ENCODE measurements at places on chromosomes 13 and 19.

- no peak for DNase-seq
These were observed 12.5 kb downstream of the MEIS3 start for GRCh38 chr19:47406711-47407416.

GRCh38 chr13:95530178-95530577, 22.3 kb upstream of the CLDN10 start:
- DNase-seq: no peak

GRCh38 chr13:29105779-29106178, 285.6 kb downstream of the MTUS2 start:
- no peak for DNase-seq

DNA sequence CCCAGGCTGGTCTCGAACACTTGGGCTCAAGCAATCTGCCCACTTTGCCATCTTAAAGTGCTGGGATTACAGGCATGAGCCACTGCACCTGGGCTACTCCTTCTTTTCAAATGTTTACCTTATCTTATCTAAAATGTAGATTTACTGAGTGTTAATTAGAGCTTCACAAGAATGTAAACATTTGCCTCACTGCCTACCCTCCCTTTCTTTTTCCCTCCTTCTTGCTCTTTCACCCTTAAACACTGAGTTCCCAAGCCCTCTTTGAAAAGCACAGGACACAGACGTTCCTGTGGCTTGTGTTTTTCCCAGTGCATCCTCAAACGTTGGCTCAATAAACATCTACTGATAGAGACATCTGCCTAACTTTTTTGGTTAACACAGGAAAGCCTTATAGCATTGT, 32.7 kb upstream of the CYSLTR2 start:
- no peak for DNase-seq

DNA sequence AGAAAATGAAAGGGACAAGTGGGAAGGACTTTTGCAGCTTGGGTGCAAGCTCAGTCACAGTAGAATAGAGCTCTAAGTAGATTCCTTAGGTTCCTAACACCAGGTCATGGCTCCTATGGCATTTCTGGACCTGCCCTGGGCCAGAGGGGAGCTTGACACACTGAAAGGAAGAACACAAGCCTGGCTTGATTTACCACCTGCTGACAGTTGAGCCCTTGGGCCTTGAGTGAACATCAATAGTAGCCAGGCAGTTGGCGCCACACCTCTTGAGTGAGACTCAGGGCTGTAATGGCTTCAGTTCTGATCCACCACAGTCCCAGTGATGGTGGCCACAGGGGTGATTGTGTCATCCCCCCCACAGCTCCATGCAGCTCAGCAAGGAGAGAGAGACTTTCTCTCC, 221.9 kb upstream of the PCDH17 start:
- DNase-seq: no peak

DNA sequence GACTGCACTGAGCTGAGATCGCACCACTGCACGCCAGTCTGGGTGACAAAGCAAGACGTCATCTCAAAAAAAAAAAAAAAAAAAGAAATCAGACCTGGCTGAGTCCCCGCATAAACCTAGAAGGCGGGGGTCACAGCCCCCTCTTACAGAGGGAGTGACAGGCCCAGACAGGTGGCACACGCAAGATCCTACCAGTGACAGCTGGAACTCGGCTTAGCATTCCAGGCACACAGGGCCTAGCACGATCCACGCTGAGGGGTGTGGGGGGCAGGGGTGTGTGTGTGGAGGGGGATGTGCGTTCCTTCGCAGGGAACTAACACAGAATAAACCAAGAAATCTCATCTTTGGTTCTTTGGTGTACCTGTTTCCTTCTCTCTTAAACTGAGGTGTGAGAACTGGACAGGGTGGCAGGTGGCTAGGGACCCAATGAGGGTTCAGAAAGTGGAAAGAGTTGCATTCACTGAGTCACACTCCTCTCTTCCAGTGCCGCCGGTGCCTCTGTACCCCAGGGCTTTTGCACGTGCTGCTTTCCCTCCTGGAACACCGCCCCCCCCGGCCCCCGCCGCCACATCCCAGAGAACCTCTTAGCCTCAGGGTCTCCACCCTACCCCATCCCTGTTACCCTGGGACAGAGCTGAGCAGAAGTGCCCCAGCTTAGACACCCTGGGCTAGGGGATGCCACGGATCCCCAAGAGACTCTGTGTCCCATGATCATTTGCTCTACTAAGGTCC, 5.0 kb downstream of the SGTA start:
- no peak for DNase-seq

DNA sequence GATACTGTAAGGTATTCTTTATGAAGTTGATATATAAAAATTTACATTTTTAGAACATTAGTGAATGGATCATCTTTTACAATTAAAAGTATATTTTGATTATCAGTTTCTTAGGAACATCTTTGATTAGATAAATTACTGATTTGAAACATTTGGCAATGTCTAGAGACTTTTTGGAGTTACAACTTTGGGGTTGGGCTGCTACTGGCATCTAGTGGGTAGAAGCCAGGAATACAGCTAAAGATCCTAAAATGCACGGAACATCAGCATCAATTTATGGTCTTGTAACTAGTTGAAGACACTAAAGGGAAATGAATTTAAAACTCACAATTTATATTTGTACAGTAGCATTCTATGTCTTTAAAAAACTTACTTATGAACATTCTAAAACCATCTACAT, 19.9 kb downstream of the POMP start:
- no peak for DNase-seq

GRCh38 chr19:28948026-28948425, 264.9 kb downstream of the UQCRFS1 start:
- DNase-seq: no peak

DNA sequence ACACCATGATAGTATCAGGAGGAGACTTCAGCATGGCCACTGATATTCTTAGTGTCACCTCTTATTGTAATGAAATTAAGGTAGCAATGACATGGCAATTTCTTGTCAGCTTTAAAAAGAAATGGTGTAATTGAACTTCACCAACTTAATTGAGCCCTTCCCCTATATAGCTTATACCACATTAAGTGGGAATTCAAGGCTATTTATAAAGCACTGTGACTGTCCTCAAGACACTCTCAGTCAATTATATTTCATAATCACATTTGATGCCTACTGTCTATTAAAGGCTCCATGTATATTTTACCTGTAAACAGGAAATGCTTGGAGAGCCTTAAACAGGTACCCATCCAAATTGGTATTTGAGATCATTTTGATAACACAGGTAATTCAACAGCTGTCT, 28.3 kb downstream of the KLF12 start:
- no peak for DNase-seq

DNA sequence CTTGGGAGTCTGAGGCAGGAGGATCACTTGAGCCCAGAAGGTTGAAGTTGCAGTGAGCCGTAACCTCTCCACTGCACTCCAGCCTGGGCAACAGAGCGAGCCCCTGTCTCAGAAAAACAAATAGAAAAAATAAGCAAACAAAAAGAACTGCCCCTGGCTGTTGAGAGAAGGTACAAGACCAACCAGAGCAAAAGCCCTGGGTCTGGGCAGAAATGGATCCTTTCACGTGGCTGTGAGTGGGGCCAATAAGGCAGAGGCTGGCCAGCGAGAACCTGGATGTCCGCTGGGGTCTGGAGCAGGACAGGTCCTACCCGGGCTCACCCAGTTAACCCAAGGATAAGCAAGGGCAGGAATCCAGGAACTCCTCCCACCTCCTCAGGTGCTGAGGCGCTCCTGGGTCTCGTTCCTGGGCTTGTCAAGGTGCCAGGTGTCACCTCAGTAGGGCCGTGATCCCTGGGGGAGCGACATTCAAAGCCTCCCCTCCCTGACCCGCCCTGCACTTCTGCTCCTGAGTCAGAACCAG, 4.7 kb upstream of the SLC5A5 start:
- DNase-seq: no peak

DNA sequence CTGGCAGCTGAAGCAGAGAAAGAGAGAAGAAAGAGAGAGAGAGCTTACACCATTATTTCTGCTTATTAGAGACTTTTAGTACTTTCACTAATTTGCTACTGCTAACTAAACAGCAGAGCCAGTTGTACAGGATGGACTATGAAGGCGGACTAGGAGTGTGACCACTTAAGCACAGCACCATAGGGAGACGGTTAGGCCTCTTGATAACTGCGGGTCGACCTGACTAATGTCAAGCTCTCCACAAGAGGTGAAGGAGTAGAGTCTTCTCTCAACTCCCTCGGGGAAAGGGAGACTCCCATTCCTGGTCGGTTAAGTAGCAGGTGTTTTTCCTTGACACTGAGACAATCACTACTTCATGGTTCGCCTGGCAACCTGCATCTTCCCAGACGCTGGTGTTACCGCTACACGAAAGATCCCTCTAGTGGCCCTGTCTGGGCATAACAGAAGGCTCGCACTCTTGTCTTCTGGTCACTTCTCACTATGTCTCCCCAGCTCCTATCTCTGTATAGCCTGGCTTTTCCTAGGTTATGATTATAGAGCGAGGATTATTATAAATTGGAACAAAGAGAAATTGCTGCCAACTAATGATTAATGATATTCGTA, 5.3 kb upstream of the PSG7 start:
- DNase-seq: peak; percentile 4

DNA sequence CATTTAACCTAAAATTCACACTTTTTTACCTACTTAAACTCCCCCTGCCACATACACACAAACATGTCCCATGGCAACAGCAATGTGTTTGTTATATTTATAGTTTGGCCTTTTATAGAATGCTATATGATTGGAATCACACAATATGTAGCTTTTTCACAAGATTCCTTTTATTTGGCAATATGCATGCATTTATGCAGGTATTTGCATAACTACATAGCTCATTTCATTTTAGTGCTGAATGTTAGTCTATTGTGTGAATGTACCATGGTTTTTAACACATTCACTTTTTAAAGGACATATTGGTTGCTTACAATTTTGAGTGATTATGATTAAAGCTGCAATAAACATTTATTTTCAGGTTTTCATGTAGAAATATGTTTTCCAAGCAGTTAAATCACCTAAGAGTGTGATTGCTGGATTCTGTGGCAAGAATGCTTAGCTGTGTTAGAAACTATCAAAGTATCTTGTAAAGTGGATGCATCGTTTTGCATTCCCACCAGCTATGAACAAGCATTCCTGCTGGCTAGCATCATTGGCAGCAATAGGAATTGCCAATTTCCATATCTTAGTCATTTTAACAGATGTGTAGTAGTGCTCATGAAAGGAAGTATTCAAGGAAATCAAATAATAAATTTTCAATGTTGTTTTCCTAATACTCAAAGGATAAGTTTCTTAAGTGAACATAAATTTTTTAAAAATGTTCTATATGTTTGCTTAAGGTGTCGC, 557.0 kb downstream of the SLITRK1 start:
- DNase-seq: no peak

DNA sequence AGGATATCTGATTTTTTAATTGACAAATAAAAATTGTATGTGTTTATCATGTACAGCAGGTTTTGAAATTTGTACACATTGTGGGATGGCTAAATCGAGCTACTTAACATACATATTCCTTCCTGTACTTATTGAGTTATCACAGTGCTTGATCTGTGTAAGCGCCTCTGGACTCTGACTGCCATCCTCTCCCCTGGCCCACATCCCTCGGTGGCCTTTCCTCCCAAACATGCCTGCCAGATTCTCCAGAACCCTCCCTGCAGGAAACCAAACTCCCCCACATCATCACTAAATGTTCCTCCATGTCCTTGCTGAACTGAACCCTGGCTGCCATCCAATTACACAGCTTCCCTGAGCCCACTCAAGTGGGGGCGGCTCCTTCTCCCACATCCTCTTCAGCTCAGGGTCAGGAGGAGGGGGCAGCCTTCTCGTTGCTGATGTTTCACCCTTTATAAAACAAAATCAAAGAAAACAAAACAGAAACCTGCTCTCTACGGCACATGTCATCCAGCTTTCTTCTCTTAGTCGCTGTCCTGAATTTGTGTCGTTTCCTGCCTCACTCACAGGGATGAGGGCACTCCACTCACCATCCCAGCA, 97.1 kb upstream of the SPATA13 start:
- DNase-seq: no peak

- DNase-seq: no peak
These were observed 606 bp downstream of the ERCC1 start for GRCh38 chr19:45423033-45423588.

GRCh38 chr19:46861691-46862502, 1.1 kb downstream of the ARHGAP35 start:
- DNase-seq: peak; percentile 22

GRCh38 chr19:45705115-45705514, 12.6 kb downstream of the QPCTL start:
- DNase-seq: no peak

GRCh38 chr19:32166238-32166637, 179.2 kb upstream of the ZNF507 start:
- no peak for DNase-seq

DNA sequence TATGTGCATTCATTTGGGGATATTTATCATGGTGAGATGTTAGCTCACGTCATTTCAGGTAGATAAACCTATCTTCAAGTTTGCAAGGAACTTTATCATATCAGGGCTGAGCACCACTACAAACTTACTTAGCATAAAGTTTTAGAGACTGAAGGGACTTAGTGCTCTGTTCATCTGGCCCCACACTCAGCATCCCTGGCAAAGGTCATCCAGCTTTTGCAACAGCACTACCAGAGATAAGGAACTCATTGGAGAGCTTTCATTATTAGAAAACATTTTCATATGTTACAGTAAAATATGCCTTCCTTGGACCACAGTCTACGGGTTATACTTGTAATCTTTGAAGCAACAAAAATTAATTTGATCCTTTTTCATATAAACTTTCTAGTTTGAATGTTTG, 263.4 kb downstream of the POU4F1 start:
- DNase-seq: no peak

- DNase-seq: no peak
These were observed 4.5 kb downstream of the ATP4B start for GRCh38 chr13:113653264-113654174.

GRCh38 chr19:49851456-49852259, 699 bp downstream of the PTOV1 start:
- peak; percentile 43 for DNase-seq

DNA sequence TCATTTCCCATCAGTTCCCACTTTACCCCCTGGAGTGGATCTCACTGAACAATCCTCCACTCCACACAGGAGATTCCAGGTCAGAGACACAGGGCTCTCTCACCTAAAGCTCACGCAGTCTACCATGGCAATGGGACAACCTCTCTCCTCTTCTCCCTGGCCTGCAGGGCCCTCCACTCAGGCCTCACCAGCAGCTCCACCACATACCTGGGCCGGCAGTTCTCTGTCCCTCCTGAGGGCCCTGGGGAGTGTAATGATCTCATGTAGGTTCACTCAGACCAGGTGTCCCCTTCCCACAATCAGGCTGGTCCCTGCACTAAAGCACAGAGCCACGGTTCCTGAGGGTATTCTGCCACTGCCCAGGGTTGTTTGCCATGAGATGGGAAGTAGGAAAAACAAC, 15.6 kb downstream of the CEACAM3 start:
- no peak for DNase-seq

- no peak for DNase-seq
These were observed 1965.6 kb upstream of the PCDH20 start for GRCh38 chr13:63381078-63381859.

DNA sequence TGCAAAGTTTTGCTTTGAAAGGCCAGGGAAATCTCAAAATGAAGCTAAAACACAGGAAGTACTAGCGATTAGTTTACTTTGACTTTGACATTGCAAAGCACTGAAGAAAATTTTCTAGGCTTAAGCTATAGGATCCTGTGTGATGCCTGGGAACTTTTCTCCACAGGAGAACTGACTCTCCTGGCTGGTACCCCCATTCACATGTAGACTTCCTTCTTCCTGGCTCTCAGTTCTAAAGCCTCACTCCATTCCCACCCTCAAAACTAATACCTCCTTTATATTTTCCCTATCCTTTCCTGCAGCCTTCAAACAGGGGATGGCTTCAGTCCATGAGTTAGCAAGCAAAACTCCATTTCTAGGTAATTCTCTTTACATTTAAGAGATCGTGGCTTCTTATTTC, 189.5 kb downstream of the SLITRK1 start:
- no peak for DNase-seq
